ENCODE measurements at places on chromosomes 1 and 21. TPM values are rescaled to one million over a fixed set of nuclear protein-coding genes. Genes with fewer than 3 reads are reported as not detected.
A peak's percentile ranks its signal among the peaks of the same experiment; 100 is the strongest.

DNA sequence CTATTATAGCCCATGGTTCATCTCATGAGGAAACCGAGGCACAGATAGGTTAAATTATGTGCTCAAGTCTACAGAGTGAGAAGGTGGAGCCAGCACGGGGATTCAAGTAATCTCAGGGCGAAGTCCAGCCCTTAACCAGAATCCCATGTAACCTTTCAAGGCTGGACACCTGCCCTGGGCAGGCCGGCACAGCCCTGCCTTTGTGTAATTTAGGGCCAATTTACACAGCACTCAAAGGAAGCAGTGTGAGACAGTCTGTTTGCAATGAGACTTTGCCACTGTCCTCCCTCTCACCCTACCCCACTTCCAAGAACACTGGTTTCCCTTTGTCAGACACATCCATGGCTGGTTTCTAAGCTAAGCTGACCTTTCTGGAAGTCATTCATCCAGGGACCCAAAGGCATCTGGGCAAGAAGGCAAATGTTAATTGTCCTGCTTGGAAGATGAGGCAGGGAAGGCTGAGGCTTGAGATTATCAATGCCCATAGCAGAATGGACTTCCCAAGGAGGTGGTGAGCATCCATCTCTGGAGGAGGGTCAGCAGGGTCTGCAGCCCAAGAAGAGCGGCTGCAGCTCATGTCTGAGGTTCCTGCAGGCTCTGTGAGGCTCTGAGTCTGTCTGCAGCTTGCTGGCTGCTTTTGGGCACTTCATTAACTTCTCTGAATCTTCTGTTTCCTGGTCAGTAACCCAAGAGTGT, 159.2 kb downstream of the TRABD2B start:
- H3K27ac ChIP-seq, result no peak overlapping the region
- H3K4me1 ChIP-seq, result peaks cover 2% of the 10 kb centered on the region
- peaks cover 24% of the 10 kb centered on the region for H3K27me3 ChIP-seq

- H3K4me3 ChIP-seq, result peak overlapping the region; percentile 97
- no peak for DNase-seq
- H3K27me3 ChIP-seq, result no peaks in the 10 kb centered on the region
- H3K36me3 ChIP-seq, result peaks cover 14% of the 10 kb centered on the region
- peaks cover 42% of the 10 kb centered on the region for H3K4me1 ChIP-seq
- peak overlapping the region; percentile 96 for H3K27ac ChIP-seq
Observed at GRCh38 chr1:153956997-153957715, 1.3 kb downstream of the CRTC2 start.

DNA sequence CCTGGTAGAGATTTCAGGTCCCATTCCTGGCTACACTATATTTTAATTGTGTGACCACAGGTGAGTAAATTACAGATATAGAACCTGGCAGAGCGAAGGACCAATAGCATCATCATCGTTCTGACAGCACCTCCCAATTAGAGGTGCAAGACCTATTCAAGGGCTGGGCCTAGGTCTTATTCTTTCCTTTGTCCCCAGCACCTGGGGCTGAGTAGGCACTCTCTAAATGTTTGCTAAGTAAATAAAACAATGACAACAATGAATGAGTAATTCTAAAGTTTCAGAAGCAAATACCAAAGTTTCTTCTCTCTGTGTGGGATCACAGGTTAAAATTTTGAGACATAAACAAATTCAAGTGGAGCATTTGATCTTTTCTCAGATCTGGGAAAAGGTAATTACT, 32.7 kb downstream of the BEND5 start:
- no peak overlapping the region for H3K27ac ChIP-seq
- H3K27me3 ChIP-seq, result peaks cover 20% of the 10 kb centered on the region
- no peak for DNase-seq
- no peak overlapping the region for H3K4me3 ChIP-seq
- peaks cover 2% of the 10 kb centered on the region for H3K4me1 ChIP-seq

- peaks cover 20% of the 10 kb centered on the region for H3K27me3 ChIP-seq
- no peaks in the 10 kb centered on the region for H3K36me3 ChIP-seq
- no peak for DNase-seq
- H3K27ac ChIP-seq, result no peak overlapping the region
- H3K4me3 ChIP-seq, result no peak overlapping the region
Observed at GRCh38 chr21:25647647-25648046, 8.6 kb downstream of the JAM2 start.

GRCh38 chr1:86464819-86465218, 3.9 kb upstream of the CLCA1 start:
- peaks cover 5% of the 10 kb centered on the region for H3K4me1 ChIP-seq
- H3K27me3 ChIP-seq, result peaks cover 18% of the 10 kb centered on the region
- no peak overlapping the region for H3K27ac ChIP-seq
- no peak overlapping the region for H3K4me3 ChIP-seq
- no peaks in the 10 kb centered on the region for H3K36me3 ChIP-seq

DNA sequence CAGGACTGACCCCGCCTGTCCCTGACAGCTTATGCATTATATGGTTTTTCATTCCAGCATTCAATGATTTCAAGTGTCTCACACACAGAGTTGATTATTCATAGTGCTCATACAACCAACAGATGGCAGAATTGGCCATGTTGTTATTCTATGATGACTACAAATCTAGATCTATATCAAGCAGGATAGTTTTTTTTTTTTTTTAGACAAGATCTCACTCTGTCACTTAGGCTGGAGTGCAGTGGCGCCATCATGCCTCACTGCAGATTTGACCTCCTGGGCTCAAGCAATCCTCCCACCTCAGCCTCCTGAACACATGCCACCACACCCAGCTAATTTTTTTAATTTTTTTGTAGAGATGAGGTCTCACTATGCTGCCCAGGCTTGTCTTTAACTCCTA, 40.1 kb upstream of the LRRC8D start:
- no peaks in the 10 kb centered on the region for H3K27me3 ChIP-seq
- no peak overlapping the region for H3K4me3 ChIP-seq
- H3K36me3 ChIP-seq, result no peaks in the 10 kb centered on the region
- H3K27ac ChIP-seq, result peak overlapping the region; percentile 74
- H3K4me1 ChIP-seq, result peaks cover 22% of the 10 kb centered on the region

GRCh38 chr21:40018871-40019475, 151.7 kb downstream of the PCP4 start:
- DNase-seq, result no peak
- no peak overlapping the region for H3K27ac ChIP-seq

SYTL1 gene
- total RNA-seq, result 261 TPM

CNKSR1 gene
- total RNA-seq, result 3.8 TPM

TNFRSF14 gene
- 179 TPM for total RNA-seq

Measured in T-helper 17 cell (primary cell).